ENCODE measurements at places on chromosomes 3 and 15.

- DNase-seq, result no peak
Measured at GRCh38 chr15:70266412-70267121, 168.8 kb upstream of the TLE3 start.

DNA sequence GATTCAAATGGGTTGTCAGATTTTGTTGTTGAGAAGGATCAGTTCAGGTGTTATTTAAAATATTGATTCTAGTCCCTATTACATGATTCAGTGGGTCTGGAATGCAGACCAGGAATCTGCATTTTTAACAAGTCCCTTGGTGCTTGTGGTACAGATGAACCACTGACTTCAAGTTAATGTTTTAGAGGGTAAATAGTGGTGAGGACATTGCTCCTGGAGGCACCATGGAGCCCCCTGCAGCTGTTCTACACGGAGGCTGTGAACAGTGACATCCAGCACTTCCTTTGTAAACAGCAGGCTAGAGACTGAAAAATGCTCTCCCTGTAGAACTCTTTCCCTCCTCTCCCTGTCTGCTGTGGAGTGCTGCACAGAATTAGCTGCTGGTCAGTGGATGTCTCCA is 4.8 kb upstream of the FSIP1 start:
- no peak for DNase-seq

GRCh38 chr15:69074843-69075224 is 60.3 kb downstream of the NOX5 start:
- no peak for DNase-seq

DNA sequence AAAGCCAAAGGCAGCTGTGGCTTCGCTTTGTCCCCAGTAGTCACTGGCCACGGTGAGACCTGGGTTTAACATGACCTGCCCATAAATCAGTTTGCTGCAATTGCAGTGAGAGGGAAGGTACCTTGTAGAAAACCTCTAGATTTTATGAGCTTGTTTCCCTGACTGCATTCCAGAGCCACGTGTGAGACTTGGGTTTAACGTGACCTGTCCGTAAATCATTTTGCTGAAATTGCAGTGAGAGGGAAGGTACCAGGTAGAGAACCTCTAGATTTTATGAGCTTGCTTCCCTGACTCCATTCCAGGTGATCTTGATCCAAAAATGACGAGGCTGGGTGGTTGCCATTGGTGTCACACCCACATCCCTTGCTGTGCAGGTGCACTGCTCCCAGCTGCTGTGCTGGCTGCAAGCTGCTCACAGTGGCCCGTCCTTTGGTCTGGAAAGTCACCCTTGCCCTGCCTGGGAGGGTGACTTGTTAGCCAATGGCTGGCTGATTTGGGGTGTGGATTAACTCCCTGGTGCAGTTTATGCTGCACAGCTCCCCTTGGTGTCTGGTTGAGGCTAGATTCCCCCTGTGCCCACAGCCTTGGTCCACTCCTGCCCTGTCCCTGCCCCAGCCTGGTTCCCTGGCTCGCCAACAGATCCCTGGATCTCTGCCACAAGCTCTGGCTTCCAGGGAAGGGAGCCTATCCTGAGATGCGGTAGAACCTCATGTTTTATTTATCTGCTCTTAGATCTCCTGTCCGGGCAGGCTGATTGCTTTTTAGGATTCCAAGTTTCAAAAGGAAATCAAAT is 192.7 kb upstream of the CTDSPL start:
- no peak for DNase-seq

GRCh38 chr15:77568973-77569728 is 63.6 kb downstream of the LINGO1 start:
- peak; percentile 54 for DNase-seq

- DNase-seq, result no peak
Measured at GRCh38 chr3:15754047-15754446, 43.7 kb downstream of the ANKRD28 start.

GRCh38 chr3:196216681-196217211 is 412 bp downstream of the SLC51A start:
- DNase-seq, result no peak

- DNase-seq, result no peak
Measured at GRCh38 chr3:54968546-54969172, 40.8 kb upstream of the LRTM1 start.

DNA sequence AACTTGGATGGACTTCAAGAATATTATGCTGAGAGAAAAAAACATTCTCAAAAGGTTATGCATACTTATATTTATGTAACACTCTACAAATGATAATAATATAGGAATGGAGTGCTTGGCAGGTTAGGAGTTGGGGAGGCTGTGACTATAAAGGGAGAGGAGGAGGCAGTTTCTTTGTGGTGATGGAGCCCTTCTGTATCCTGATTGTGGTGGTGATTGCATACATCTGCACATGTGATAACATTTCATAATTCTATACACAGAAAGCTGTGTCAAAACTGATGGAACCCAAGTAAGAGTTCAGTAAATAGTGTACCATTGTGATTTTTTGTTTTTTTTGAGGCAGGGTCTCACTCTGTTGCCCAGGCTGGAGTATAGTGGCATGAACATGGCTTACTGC is 31.7 kb upstream of the FAM3D start:
- DNase-seq, result no peak

- no peak for DNase-seq
Measured at GRCh38 chr15:65926459-65926858, 57.2 kb downstream of the RAB11A start.

- DNase-seq, result no peak
Measured at GRCh38 chr3:25597535-25598101, 67.1 kb downstream of the TOP2B start.

GRCh38 chr15:48427960-48428547 is 96.8 kb downstream of the DUT start:
- peak; percentile 46 for DNase-seq

GRCh38 chr3:52606373-52607085 is 70.1 kb downstream of the UQCC5 start:
- peak; percentile 83 for DNase-seq

- DNase-seq, result no peak
Measured at GRCh38 chr3:24905266-24905665, 410.6 kb upstream of the THRB start.

GRCh38 chr3:82294609-82295008 is 533.2 kb upstream of the GBE1 start:
- DNase-seq, result no peak

- no peak for DNase-seq
Measured at GRCh38 chr3:154421083-154421482, 8.9 kb downstream of the GPR149 start.

GRCh38 chr3:134340982-134341365 is 33.3 kb downstream of the AMOTL2 start:
- DNase-seq, result no peak

Measured in trophoblast cell (in vitro differentiated cells and primary cell).